ENCODE measurements at places on chromosomes 13 and 19. TPM values are rescaled to one million over a fixed set of nuclear protein-coding genes. Genes with fewer than 3 reads are reported as not detected.

DNA sequence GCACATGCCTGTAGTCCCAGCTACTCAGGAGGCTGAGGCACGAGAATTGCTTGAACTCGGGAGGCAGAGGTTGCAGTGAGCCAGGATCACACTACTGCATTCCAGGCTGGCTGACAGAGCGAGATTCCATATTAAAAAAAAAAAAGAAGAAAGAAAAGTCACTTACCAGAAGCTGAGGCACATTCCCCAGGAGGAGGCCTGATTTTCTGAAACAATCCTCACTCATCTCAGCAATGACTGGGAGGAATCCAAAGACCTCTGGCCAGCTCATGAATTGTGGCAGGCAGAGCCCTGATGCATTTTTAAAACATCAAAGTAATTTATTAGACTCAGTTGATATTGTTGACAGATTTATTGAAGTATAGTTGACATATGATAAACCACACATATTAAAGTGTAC lies 206.3 kb downstream of the FOXO1 start:
- DNase-seq = no peak

DNA sequence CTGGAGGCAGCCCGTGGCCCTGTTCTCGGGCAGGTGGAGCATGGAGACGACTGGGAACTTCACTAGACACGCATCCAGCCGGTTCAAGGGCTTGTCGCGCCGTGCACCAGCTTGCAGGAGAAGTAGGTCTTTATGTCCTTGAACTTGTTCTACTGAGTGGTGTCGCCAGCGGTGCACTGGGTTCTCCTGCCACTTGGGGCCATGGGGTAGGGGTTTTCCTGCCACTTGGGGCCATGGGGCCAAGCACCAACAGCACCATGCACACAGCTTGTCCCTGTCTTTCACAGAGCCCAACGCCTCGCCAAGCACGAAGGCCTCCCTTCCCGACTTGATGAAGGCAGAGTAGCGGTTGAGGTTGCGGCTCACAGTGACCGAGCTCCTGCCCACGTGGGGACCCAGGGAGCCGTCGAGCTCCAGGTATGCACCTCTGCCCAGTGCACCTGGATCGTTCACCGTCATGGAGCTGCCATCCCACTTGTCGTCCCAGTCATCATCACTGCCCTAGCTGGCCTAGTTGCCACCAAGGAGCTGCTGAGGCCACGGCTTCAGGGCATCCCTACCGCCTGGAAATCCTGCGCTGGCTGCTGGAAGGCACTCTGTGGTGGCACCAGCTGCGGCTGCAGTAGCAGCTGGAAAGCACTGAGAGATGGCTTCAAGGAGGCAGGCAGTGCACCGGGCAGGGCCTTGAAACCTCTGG lies 40.5 kb upstream of the TPM4 start:
- no peak for DNase-seq

- DNase-seq = no peak
These were observed 21.3 kb downstream of the IPO5 start for GRCh38 chr13:97974773-97975172.

DNA sequence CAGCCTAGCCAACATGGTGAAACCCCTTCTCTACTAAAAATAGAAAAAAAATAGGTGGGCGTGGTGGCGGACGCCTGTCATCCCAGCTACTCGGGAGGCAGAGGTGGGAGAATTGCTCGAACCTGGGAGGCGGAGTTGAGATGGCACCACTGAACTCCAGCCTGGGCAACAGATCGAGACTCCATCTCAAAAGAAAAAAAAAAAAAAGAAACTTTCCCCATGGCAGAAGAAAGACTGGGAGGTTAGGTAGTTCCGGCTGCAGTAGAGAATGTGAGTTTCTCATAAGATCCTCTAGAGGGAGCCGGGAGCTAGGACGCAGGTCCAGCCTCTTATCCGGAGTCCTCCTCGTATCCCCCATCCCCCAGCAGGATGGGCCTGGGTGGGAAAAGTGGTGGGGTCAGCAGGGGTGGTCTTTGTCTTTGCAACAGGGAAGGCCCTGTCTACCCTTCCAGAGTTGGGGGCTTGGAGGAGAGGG lies 13.2 kb upstream of the CREB3L3 start:
- peak; percentile 59 for DNase-seq

DNA sequence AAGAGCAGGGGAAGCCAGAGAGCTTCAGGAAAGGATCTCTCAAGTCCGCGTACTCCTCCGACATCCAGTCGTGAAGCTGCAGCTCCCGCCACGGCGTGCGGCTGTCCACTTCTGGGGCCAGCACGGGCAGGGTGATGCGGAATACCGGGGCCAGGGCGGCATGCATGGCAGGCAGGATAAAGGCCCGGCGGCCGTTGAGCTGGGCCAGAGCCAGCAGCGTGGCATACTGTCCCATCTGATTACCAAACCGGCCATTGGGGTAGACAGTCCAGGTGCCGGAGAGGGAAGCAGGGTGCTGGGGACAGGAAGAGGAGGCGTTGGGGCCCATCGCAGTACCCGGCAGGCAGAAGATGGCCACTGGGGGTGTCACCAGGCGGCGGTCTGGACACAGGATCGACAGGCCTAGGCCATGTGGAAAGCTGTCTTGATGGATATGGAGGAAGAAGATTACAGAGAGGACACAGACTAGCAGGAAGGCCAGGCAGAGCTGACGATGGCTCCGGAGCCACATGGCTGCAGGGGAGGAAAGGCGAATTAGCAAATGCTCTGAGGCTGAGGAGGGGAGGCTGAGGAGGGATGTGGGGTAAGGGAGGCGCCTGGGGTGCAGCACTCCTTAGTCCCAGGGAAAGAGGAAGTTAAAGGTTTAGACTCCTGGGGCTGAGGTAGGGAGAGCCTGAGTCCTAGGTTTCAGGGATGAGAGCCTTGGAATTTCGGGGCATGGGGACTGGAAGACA lies 1.5 kb downstream of the FUT1 start:
- DNase-seq = no peak

The IFNL1 gene
- total RNA-seq = not detected

The ZNF486 gene
- 1.5 TPM for total RNA-seq

The KCNJ14 gene
- 0.79 TPM for total RNA-seq
